Activated CD4-positive, alpha-beta T cell treated with anti-CD3 and anti-CD28 coated beads, Interleukin-2, amount 50 U/mL, for 48 hours (primary cell): ENCODE measurements at places on chromosomes 1 and 21.

DNA sequence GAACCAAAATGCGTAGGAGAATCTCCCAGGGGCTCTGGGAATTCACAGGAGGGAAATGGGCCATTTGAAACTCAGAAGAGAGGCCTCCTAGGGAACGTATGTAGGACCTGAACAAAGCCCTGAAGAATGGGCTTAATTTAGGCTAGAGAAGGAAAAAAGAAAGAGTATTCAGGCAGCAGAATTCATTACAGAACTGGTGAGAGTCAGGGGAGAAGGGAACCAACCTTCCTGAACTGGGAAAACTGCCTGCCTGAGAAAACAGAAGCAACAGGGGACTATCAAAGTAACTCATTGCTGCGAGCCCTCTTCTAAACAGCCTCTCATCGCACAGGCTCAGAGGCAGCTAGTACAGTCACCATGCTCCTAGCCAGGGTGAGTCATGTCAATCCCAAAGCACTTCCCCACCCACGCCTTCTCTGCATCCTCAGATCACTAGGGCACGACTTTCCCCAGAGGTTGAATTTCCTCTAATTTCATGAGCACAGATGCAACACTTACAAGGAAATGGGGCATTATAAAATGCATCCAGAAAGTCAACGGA lies 98.1 kb downstream of the ADSS2 start:
- DNase-seq: peak; percentile 48

GRCh38 chr1:167659881-167660280 lies 29.8 kb downstream of the RCSD1 start:
- DNase-seq: no peak

- peak; percentile 45 for DNase-seq
Measured at GRCh38 chr1:26790551-26790953, 2.8 kb downstream of the PIGV start.

GRCh38 chr1:87329526-87330056 lies 911 bp downstream of the LMO4 start:
- DNase-seq: no peak

- no peak for DNase-seq
Measured at GRCh38 chr1:244218220-244218619, 167.1 kb downstream of the ZBTB18 start.

DNA sequence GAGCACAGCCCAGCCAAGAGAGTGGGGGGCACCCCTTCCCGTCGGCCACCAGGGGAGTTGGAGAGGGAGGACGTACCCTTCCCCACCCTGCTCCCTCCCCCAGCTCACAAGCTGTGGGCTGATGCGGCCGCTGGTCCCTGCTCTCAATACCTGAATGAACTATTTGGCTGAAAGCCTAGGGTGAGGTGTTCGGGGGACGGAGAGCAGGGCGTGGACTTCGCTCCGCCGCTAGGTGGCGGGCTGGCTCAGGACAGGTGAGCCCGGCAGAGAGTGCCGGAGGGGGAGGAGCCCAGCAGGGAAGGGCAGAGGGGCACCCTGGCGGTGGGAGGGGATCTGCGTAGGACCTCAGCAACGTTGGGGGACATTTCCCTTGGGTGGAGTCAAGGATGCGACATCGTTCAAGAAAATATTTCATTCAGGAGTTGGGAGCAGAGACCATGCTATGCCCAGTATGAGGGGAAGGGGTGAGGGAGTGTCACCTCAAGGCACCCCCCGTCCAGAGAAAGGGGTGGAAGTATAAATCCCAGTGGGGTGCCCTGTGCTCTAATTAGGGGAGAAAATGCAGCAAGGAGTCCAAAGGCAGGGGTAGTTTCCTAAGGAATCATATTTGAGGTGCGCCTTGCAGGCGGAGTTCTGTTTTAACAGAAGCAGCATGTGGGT lies 12.0 kb upstream of the RHBG start:
- peak; percentile 50 for DNase-seq

- DNase-seq: no peak
Measured at GRCh38 chr1:171739656-171740055, 2.2 kb downstream of the VAMP4 start.

DNA sequence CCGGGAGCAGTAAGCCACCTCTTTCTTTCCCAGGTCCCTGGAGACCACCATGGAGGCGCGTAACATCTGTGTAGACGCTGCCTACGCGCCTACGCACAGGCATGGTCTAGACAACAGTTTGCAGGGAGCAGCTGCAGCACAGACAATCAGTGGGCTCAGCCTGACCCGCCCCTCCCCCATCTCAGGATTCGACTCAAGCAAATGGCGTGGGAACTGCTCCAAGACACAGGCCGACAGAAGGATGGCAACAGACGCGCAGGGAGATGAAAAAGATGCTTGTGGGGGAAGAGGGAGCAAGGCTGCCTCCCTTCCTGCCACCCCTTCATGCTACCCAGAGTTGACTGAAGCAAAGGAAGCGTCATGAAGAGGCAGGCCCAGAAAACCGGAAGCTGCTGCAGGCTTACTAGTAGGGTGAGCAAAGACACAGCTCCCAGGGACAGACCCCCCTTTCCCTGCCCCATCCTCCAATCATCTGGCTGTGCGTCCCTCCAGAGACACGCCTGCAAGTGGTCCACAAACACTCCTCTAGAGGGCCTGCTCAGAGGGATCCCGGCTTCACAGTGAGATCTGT lies 19.5 kb downstream of the STK40 start:
- DNase-seq: peak; percentile 40
